Prostate gland (tissue), 2 donors: ENCODE measurements at places on chromosomes 4 and X. TPM values are rescaled to one million over a fixed set of nuclear protein-coding genes. Genes with fewer than 3 reads are reported as not detected.

GRCh38 chrX:47556045-47556623, 4.9 kb upstream of the ARAF start:
- H3K4me3 ChIP-seq = peak overlapping the region; percentile 31
- peak overlapping the region; percentile 83 for H3K27ac ChIP-seq
- H3K4me1 ChIP-seq = no peaks in the 10 kb centered on the region
- H3K36me3 ChIP-seq = no peaks in the 10 kb centered on the region
- H3K27me3 ChIP-seq = no peaks in the 10 kb centered on the region

DNA sequence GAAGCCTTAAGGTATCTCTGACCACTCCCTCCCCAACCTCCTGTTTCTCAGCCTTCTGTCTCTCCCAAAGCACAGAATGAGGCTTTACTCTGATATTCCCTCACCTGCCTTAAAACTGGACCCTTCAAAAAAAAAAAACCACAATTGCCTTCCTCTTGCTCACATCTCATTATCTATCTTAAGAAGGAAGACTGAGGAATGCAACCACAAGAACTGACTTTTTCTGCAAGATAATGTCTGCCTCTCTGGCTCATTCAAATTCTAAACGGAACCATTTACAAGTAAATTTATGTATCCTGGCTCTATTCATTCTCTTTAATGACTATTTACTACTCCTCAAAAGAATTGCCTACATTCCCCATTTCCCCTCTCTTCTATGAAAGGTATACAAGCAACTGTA, 545.5 kb upstream of the HTR2C start:
- DNase-seq = no peak
- no peaks in the 10 kb centered on the region for H3K36me3 ChIP-seq
- no peaks in the 10 kb centered on the region for H3K4me1 ChIP-seq
- no peak overlapping the region for H3K27ac ChIP-seq
- H3K4me3 ChIP-seq = no peak overlapping the region
- no peaks in the 10 kb centered on the region for H3K27me3 ChIP-seq

TMPRSS11D gene
- total RNA-seq = not detected

DNA sequence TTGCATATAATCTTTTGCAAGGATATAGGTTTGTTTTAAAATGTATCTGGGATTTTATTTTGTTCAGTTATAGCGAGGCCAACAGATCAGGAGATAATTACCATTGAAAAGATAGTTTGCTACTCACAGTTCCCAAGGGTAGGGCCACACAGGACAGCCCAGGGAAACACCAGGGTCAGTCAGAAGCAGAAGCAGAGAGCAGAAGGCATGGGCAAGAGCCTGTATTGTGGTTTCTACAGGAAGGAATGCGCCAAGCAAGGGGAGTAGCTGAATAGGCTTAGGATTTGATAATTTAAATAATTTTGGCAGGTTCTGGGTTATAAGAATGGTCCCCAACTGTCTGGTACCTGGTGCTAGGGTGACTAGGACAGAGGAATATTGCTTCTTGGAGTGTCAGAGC, 61.6 kb downstream of the SYNPO2 start:
- no peak for DNase-seq
- no peaks in the 10 kb centered on the region for H3K36me3 ChIP-seq
- H3K4me3 ChIP-seq = no peak overlapping the region
- no peak overlapping the region for H3K27ac ChIP-seq
- no peaks in the 10 kb centered on the region for H3K4me1 ChIP-seq
- no peaks in the 10 kb centered on the region for H3K27me3 ChIP-seq

GRCh38 chr4:145178740-145179280, 1.6 kb downstream of the OTUD4 start:
- DNase-seq = no peak
- peak overlapping the region; percentile 95 for H3K27ac ChIP-seq
- H3K27me3 ChIP-seq = no peaks in the 10 kb centered on the region
- H3K36me3 ChIP-seq = no peaks in the 10 kb centered on the region
- no peaks in the 10 kb centered on the region for H3K4me1 ChIP-seq

CACNA1F gene
- total RNA-seq = 0.17 TPM

GRCh38 chr4:73692254-73692653, 48.1 kb upstream of the CXCL8 start:
- no peak overlapping the region for H3K4me3 ChIP-seq
- DNase-seq = peak; percentile 28
- no peak overlapping the region for H3K27ac ChIP-seq
- H3K4me1 ChIP-seq = no peaks in the 10 kb centered on the region
- no peaks in the 10 kb centered on the region for H3K27me3 ChIP-seq
- H3K36me3 ChIP-seq = no peaks in the 10 kb centered on the region

GRCh38 chr4:119579823-119580222, 48.8 kb downstream of the PDE5A start:
- DNase-seq = no peak
- H3K27ac ChIP-seq = peak overlapping the region; percentile 27
- no peaks in the 10 kb centered on the region for H3K4me1 ChIP-seq
- no peaks in the 10 kb centered on the region for H3K36me3 ChIP-seq

GRCh38 chr4:7596918-7597606, 162.3 kb upstream of the PSAPL1 start:
- H3K27ac ChIP-seq = no peak overlapping the region
- peaks cover 7% of the 10 kb centered on the region for H3K27me3 ChIP-seq
- H3K4me1 ChIP-seq = peaks cover 10% of the 10 kb centered on the region
- H3K4me3 ChIP-seq = no peak overlapping the region
- no peaks in the 10 kb centered on the region for H3K36me3 ChIP-seq
